ENCODE measurements at places on chromosomes 12 and 14.
A peak's percentile ranks its signal among the peaks of the same experiment; 100 is the strongest.

GRCh38 chr14:104683653-104684448, 5.6 kb upstream of the INF2 start:
- H3K4me1 ChIP-seq, result peaks cover 22% of the 10 kb centered on the region
- DNase-seq, result no peak
- no peak overlapping the region for H3K27ac ChIP-seq
- no peak overlapping the region for H3K4me3 ChIP-seq

DNA sequence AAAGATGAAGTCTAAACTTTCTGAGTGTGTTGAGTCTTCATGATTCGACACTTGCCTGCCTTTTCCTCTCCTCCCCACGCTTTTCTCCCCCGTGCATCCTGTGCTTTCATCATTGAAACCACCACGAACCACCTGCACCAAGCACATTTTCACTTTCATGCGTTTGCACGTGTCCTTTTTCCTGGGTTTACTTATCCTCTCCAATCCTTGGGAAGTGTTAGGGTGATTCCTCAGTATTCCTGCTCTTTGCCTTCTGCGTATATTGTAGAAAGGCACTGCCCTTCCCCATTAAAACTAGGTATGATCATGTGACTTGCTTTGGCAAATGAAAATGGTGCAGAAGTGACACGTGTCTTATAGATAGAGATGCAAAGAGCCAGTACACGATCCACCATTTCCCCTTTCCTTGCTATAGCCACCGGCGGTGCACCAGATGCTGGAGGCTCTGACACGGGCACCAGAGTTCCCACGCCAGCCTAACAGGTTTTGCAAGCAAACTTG, 106.6 kb downstream of the BRMS1L start:
- no peaks in the 10 kb centered on the region for H3K36me3 ChIP-seq
- H3K27ac ChIP-seq, result peak overlapping the region; percentile 84
- DNase-seq, result peak; percentile 81
- H3K27me3 ChIP-seq, result no peaks in the 10 kb centered on the region
- H3K4me3 ChIP-seq, result peak overlapping the region; percentile 56

DNA sequence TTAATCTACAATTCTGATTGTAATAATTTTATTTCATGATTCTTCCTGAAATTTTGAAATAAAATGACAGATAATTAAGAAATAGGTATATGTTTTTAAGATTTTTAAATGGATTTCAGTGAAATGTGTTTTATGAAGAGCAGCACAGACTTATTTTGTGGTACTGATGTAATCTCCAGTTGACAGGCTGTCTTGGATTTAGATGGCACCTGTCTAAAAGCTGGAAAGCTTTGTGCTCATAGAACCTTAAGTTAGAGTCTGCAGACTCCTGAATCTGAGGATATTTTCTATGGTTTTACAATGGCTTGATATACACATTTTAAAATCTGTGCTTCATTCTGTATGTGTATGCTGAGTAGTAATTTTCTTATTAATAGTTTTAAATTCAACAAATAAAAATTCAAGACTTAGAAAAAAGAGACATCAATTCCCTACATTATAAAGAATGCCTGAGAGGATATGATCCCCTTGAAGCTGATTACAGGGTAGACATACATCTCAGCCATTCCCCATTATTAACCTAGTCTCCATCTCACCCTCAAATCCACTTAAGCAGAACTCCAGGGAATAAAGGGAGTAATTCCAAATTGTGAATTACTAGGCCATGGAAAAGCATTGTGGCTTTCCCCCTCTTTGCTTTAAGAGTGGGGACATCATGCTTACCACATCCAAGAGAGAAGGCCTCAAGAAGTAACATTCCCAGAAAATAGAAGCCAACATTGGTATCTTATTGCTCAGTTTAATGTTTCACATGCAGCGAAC, 33.7 kb upstream of the ACSS3 start:
- no peak overlapping the region for H3K27ac ChIP-seq
- H3K4me3 ChIP-seq, result no peak overlapping the region

DNA sequence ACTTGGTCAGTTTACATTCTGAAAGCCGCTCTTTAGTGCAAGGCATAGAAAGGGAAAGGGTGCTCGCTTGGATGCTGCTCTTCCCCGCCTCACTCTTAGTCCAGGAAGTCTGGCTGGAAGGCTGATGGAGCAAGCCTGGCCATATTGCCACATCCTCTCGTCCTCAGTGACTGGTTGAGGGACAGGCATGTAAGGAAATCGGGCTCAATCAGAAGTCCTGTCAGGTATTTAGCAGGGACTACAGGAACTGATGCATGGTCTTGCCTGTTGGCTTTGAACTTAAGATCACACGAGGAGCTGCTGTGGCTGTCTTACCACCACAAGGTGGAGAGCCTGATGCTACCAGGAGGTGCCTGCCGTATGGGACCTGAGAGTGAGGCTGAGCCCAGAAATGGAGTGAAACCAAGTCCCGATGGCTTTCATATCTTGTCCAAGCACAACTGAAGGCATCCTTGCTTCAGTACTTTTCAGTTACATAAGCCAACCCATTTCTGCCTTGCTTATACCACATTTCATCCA, 10.7 kb upstream of the C12orf75 start:
- H3K4me1 ChIP-seq, result no peaks in the 10 kb centered on the region
- H3K27me3 ChIP-seq, result no peaks in the 10 kb centered on the region

DNA sequence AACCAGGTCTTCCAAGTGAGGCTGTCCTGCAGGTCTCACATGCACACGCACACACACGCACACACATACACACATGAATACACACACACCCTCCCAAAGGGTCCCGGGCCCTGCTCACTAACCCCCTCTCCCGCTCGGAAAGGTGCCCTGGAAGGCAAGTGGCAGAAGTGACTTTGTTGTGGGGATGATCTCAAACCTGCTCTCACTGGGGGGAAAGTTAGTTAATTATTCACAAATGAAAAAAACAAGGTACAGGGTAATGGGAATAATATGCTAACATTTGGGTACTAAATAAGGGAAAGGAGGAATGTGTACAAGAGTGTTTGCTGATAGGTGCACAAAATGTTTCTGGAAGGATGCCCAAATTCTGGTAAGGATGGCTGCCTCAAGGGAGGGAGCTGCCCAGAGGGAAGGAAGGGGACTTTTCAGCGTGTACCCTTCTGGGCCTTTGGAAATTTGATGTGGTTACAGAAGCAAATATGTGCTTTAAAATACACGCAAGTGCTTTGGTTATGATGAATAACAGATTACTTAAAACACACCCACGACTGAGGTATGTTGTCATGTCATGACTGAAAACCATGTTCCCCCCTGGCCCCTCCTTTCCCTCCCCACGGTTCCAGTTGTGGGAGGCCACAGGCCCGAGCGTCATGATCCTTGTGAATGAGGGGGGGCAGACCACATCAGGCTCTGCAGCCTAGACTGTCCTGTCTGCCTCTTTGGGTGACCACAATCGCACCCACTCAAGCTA, 43.3 kb upstream of the PLEKHG6 start:
- no peak overlapping the region for H3K27ac ChIP-seq
- no peak for DNase-seq
- no peak overlapping the region for H3K4me3 ChIP-seq
- peaks cover 4% of the 10 kb centered on the region for H3K27me3 ChIP-seq
- no peaks in the 10 kb centered on the region for H3K36me3 ChIP-seq
- no peaks in the 10 kb centered on the region for H3K4me1 ChIP-seq

DNA sequence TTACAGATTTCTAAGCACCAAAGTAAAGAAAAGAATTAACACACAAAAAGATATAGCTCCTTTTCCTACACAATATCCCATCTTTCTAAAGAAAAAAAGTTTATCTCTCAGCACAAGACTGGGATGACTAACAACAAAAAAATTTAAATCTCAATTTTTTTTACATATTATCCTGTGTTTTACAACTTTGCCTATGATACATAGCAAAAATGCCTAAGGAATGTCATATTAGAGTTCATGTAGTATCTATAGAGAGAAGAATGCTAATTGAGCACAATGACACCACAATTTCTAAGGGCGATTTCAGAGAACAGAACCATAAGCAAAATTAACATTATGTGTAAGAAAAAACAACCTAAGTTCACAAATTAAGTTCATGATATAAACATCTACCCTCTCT, 16.3 kb downstream of the C2CD5 start:
- no peaks in the 10 kb centered on the region for H3K4me1 ChIP-seq
- no peak overlapping the region for H3K27ac ChIP-seq
- H3K27me3 ChIP-seq, result no peaks in the 10 kb centered on the region
- H3K36me3 ChIP-seq, result peaks cover 75% of the 10 kb centered on the region
- no peak overlapping the region for H3K4me3 ChIP-seq
- no peak for DNase-seq

GRCh38 chr12:75786070-75786469, 245.5 kb downstream of the PHLDA1 start:
- H3K36me3 ChIP-seq, result no peaks in the 10 kb centered on the region
- H3K27me3 ChIP-seq, result no peaks in the 10 kb centered on the region
- H3K4me3 ChIP-seq, result no peak overlapping the region
- H3K4me1 ChIP-seq, result peaks cover 32% of the 10 kb centered on the region
- no peak overlapping the region for H3K27ac ChIP-seq

- H3K4me1 ChIP-seq, result peaks cover 44% of the 10 kb centered on the region
- peak overlapping the region; percentile 76 for H3K4me3 ChIP-seq
- peak overlapping the region; percentile 87 for H3K27ac ChIP-seq
These were observed 628 bp upstream of the LLPH start for GRCh38 chr12:66131067-66131688.

DNA sequence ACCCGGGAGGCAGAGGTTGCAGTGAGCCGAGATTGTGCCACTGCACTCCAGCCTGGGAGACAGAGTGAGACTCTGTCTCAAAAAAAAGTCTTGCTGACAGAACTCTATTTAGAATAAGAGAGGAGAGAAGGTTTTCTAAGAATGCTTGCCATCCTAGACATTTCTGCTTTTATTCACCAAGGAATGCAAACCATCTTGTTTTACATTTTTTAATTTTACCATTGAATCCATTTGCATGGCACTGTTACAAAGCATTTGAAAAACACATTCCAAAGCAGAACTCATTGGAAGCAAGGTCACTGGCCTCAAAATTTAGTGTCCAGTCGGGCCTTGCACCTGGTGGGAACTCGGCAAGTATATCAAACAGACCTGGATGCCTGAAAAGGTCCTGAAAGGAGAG, 44.2 kb upstream of the RASSF3 start:
- H3K36me3 ChIP-seq, result no peaks in the 10 kb centered on the region
- H3K4me3 ChIP-seq, result no peak overlapping the region
- no peaks in the 10 kb centered on the region for H3K4me1 ChIP-seq
- no peaks in the 10 kb centered on the region for H3K27me3 ChIP-seq
- DNase-seq, result no peak
- no peak overlapping the region for H3K27ac ChIP-seq

- no peaks in the 10 kb centered on the region for H3K27me3 ChIP-seq
- no peaks in the 10 kb centered on the region for H3K36me3 ChIP-seq
- no peak for DNase-seq
- H3K4me1 ChIP-seq, result no peaks in the 10 kb centered on the region
- no peak overlapping the region for H3K27ac ChIP-seq
These were observed 16.4 kb upstream of the BTG1 start for GRCh38 chr12:92162079-92162478.

Measured in DND-41 (cell line).